Left lobe of liver (tissue), 2 donors: ENCODE measurements at places on chromosomes 4 and X. TPM values are rescaled to one million over a fixed set of nuclear protein-coding genes. Genes with fewer than 3 reads are reported as not detected.

The FGF13 gene
- 0.55 TPM for total RNA-seq

The RASGEF1B gene
- total RNA-seq: 23.6 TPM

The NR0B1 gene
- not detected for total RNA-seq

The ARAP2 gene
- 7.4 TPM for total RNA-seq

The PCDH11X gene
- 0.03 TPM for total RNA-seq

The KLB gene
- 22.0 TPM for total RNA-seq
